Muscle of back (tissue), 13 donors: ENCODE measurements at places on chromosomes 12 and 14.

DNA sequence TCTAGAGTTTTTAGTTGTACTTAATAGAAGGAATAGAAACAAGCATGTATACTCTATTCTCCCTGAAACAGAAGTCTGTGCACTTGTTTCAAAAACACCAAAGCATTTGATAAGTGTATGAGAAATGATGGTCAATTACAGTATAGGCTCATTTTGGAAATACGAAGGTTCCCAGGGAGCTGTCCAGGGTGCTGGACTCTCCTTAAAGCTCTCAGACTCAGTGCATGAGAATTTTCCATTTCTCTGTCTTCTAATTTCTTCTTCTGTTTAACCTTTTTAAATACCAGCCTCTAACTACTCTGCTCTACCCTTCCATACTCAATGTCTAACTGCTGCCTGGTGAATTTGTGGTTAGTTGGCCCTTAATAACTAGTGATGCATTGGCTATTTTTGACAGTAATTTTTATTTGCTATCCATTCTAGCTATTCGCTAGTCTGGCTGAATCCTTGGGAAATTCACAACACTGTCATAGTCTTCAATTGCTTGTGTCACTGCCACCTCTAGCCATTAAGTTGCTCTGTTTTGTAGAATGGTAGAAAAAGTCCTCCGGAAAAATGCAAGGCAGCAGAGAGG, 229.2 kb downstream of the NRXN3 start:
- DNase-seq = peak; percentile 11

- peak; percentile 19 for DNase-seq
Observed at GRCh38 chr14:23294734-23295561, 7.7 kb downstream of the PPP1R3E start.

GRCh38 chr14:94542811-94543440, 18.3 kb upstream of the SERPINA4 start:
- no peak for DNase-seq

- DNase-seq = no peak
Observed at GRCh38 chr14:65503771-65504170, 91.2 kb downstream of the FUT8 start.

- DNase-seq = no peak
Observed at GRCh38 chr14:95815226-95815690, 61.4 kb upstream of the TUNAR start.
